ENCODE measurements at places on chromosomes 6 and 20.

DNA sequence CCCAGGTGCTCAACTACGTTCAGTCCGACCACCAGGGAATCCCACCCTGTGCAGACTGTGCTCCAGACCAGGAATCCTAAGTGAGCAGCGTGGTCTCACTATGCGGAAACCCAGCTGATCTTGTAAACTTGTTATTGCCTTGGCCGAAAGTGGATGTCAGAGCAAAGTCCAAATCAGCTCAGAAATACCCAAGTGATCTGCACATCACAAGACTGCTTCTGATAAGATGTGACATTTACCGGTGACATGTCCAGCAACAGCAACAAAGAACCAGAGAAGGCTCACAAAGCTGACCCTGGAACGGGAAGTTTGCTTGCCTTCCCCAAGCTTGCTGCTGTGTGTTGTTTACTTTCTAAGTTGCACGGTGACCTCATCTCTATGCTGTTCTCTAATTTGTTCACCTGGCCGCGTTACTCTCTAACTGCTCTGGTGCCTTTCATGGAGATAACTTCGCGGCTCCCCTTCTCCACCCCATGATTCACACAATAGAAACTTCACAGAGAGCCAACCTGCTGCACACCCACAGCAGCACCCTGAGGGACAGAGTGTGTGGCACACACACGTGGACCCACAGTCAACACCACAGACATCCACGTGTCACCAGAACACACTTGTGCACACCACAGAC lies 1.7 kb downstream of the BNIP5 start:
- no peak for DNase-seq

DNA sequence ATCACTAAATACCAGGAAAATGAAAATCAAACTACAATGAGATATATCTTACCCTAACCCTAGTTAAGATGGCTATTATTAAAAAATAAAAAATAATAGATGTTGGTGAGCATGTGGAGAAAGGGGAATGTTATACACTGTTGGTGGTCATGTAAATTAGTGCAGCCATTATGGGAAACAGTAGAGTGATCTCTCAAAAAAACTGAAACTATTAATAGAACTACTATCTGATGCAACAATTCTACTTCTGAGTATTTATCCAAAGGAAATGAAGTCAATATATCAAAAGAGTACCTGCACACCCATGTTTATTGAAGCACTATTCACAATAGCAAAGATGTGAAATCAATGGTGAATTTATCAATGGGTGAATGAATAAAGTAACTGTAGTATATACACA lies 48.6 kb downstream of the HLA-A start:
- DNase-seq, result no peak

- no peak for DNase-seq
Observed at GRCh38 chr6:35199866-35200265, 13.9 kb upstream of the SCUBE3 start.

DNA sequence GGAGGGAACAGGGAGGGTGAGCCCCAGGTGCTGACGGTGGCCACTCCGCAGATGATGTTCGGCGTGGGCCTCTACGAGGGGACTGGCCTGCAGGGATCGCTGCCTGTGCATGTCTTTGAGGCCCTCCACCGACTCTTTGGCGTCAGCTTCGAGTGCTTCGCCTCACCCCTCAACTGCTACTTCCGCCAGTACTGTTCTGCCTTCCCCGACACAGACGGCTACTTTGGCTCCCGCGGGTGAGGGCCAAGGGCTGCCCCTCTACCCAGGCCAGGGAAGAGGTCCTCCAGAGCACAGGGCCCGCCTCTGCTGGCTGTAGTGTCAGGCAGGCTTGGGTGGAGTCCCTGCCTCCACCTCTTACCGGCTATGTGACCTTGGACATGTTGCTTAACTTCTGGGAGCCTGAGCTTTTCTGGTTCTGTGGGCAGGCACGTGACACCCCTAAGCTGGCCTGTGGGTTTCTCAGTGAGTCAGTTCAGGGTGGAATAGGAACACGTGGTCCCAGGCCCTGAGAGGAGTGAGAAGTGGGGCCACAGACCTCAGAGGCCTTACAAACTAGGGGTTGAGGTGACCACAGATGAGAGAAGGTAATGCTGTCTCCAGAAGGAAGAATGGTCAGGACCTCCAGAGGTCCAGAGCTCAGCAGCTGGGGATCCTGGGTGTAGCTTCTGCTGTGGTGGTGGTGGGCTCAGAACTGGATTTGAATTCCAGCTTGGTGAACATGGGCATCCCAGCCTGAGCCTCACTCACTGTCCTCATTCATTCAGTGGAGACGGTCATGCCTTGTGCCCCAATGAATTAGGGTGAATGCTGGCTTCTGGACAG lies 11.9 kb downstream of the PCIF1 start:
- DNase-seq, result no peak

GRCh38 chr20:24598346-24598745 lies 128.9 kb downstream of the SYNDIG1 start:
- DNase-seq, result no peak

Data from renal cortex interstitium (tissue), 15 donors.